ENCODE measurements at places on chromosomes 11 and 22. TPM values are rescaled to one million over a fixed set of nuclear protein-coding genes. Genes with fewer than 3 reads are reported as not detected.

- no peak for DNase-seq
These were observed 735.5 kb downstream of the KCNA4 start for GRCh38 chr11:29281271-29281777.

GRCh38 chr11:13221722-13222121, 55.9 kb upstream of the BMAL1 start:
- DNase-seq = no peak

DNA sequence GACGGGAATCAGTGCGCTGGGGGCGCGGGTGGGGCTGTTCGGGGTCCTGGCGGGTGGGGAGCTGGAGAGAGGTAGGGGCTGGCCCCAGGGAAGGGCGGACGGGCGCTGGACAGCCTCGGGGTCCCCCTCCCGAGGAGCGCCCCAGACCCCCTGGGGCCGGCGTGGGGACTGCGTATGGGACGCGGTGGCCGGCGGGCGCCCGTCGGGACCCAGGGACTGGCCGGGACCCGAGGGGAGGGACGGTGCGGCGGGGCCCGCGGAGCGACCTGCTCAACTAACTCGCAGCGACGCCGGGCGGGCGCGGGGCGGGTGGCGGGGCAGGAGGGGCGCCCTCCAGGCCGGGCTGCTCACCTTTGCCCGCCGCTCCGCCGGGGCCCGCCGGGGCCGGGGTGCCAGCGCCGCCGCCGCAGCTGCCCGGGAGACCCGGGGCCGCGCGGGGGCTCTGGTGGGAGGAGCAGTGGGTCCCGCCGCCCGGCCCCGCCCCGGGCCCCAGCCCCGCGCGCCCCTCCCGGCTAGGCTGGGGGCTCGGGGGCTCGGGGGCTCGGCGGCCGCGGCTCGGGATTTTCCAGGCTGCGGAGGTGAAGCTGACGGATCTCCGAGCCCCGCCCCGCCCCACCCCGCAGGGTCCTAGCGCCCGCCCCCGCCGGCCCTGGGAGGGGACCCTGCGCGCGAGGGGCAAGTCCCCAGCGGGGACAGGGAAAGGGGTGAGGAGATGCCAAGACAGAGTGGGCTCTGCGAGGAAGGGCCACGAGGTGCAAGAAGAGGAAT, 12.3 kb downstream of the STARD10 start:
- peak; percentile 51 for DNase-seq

- peak; percentile 32 for DNase-seq
These were observed 10.0 kb downstream of the OR51L1 start for GRCh38 chr11:5004424-5005274.

DNA sequence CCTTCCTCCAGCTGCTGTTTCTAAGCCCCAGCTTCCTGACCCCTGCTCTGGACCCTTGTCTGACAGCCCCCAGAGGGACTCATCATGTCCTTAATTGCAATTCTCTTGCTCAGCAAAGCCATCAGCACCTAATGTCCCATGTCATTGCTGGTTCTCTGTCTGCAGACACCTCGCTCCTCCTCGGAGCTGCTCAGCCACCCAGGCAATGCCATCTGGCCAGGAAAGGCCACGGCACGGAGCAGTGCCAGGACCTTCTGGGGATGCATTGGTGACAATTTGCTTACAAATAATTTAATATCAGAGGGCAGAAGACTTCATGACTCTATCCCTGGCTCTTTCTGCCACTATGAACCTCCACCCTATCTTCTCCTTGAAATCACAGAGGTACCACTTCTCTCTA, 107.0 kb upstream of the THY1 start:
- DNase-seq = no peak

DNA sequence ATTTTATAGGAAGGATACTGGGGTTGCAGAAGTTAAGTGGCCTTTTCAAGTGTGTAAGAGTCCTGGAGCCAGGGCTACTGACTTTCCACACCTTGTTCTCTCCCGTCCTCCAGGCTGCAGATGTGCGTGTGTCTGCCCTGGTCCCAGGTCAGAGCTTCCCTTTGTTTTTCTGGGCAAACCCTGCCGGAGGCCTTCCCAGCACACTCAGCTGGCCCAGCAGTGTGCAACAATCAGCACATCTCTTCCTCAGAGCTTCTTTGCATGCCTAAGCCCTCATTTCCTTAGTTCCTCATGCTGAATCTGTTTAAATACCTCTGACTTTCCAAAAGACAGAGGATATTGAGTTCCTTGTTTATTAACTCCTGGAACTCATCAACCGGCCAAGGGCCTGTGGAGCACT, 80.6 kb downstream of the KCNJ1 start:
- DNase-seq = no peak

DNA sequence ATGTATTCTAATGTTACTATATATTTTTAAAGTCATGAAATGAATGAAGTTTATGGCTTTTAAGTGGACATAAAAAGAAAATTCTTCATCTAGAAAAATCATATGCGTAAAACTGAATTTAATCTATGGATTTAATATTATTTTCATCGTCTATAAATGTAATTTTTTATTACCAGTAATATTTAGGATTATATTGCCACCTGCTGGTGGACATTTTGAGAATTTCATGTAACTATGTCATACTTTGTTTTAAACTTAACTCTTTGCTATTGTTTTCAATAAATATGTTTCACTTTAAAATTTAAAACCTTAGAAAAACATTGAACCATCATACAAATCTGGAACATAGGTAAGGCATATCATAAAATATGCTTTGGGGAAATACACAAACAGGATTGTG, 66.5 kb upstream of the CEP126 start:
- no peak for DNase-seq

DNA sequence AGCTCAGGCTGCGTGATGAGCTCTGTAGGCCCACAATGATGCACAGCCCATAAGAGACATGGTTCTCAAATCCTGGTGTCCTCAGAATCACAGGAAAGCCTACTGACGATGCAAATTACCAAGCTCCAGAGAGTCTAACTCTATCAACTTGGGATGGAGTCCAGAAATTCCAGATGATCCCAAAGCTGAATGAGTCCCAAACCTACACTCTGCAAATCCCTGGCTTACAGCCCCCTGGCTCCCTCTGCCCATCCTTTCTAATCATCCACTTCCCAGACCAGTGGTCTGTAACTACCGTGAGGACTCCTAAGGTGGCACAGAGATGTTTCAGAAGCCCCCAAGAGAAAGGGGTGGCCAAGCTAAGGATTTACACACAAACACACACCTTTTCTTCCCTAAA, 13.5 kb downstream of the ARFGAP2 start:
- DNase-seq = no peak

DNA sequence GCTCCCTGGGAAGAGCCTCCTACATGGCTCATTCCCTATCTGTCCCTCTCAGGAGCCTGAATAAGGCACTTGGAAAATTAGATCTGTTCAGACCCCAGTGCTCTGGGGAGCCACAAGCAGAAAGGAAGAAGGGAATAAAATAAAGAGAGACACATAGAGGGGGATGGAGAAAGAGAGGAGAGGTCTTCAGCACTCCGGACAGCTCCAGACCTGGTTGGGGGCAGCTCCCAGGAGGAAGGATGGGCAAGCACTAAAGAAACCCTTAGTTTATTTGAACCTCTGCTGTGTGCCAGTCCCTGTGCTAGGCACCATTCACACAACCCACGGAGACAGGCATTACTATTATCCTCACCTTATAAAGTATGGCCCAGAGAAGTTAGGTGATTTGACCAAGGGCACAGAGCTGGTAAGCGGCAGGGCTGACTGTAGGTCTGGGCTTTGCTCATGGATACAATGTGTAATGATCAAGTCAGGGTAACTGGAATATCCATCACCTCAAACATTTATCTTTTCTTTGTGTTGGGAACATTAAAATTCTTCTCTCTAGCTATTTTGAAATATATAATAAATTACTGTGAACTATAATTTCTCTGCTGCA, 53.7 kb upstream of the LRRC32 start:
- DNase-seq = no peak

SLC25A18 gene
- not detected for total RNA-seq

DNA sequence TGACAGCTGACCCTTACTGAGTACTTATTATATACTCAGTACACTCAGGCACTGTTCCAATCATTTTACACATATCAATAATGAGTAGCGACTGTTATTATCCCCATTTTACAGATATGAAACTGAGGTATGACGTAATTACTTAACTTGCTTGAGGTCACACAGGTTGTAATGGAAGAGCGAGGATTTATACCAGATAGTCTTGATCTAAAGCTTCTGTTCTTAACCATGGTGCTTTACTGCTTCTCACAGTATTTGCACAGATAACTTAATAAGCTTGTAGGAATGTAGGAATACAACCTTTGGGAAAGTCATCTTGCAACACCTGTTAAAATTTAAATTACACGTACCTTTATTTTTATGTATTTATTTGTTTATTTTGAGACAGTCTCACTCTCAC, 31.7 kb upstream of the TMEM135 start:
- no peak for DNase-seq

- no peak for DNase-seq
These were observed 11.3 kb upstream of the SMIM38 start for GRCh38 chr11:69144316-69145049.

- DNase-seq = no peak
These were observed 299.3 kb downstream of the NXPE2 start for GRCh38 chr11:114977651-114978050.

ENTHD1 gene
- total RNA-seq = 0.11 TPM

- no peak for DNase-seq
These were observed 627.3 kb upstream of the KIRREL3 start for GRCh38 chr11:127627629-127628457.

DNA sequence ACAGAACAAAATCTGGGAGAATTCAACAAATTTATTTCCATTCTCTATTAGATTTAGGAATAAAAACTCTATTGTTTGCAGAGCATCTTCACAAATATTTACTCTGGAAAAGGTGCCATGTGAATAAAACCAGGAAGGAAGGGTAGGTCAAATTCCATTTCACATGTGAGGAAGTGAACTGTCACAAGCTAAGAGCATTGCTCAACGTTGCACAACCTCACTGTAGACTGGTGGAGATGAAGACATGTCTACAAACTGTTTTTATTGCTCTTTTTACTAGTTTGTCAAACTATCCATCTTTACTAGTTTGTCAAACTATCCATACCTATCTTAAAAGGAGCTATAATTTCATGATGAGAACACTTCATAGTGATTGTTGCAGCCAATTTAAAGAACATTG, 236.4 kb downstream of the CNTN5 start:
- DNase-seq = no peak

DNA sequence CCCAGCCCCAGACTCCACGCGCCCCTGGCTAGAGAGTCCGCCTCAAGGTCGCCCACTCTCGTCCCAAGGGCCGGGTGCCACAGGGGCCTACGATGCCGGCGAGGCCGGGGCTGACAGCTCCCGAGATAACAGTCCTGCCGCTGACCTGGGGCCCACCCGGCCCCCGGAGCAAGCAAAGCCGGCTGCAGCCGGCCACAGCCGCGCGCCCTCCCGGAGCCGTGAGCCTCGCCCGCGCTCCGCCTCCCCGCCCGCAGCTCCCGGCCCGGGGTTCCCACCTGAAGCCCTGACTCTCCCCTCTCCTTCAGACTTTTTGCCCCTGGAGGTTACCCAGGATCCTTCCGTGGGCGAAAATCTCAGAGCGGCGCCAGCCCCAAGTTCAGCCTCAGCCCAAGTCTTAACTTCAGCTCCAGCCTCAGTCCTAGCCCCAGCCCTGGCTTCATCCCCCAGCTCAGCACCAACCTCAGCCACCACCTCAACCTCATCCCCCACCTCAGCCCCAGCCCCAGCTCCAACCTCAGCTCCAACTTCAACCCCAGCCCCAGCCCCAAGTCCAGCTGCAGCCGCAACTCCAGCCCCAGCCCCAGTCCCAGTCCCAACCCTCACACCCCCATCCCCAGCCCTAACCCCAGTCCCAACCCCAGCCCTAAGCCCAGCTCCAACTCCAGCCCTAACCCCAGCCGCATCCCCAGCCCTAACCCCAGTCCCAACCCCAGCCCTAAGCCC, 1.7 kb downstream of the KLHDC7B start:
- no peak for DNase-seq

GRCh38 chr22:31901388-31902137, 42.8 kb upstream of the YWHAH start:
- no peak for DNase-seq

DNA sequence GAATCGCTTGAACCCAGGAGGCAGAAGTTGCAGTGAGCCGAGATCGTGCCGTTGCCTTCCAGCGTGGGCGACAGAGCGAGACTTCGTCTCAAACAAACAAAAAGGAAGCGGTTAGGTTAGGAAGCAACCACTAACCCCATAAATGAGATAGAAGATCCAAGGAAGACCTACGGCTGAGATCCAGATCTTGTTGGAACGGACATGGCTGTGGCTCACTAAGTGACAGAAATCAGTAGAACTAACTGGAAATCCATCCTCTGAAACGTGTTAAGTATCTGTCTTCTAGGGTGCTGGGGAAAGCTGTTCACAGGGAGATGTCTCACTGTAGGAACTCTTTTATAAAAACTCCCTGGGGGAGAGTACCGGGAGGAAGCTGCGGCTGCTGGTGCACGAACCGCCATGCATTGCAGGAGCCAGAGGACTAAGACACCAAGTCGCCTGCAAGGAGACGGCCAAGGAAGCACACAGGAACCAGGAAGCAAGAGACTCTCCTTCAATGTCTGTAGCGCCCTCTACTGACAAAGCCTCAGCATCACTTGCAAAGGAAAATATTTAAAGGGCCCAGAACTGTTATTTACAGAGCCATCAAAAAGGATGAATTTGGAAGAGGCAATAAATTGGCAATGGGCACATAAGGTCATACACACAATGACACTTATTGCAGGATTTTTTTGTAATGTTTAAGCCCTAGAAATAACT, 16.9 kb upstream of the SPTY2D1 start:
- DNase-seq = peak; percentile 65

RAB39A gene
- not detected for total RNA-seq

TPBGL gene
- total RNA-seq = 0.13 TPM

DNA sequence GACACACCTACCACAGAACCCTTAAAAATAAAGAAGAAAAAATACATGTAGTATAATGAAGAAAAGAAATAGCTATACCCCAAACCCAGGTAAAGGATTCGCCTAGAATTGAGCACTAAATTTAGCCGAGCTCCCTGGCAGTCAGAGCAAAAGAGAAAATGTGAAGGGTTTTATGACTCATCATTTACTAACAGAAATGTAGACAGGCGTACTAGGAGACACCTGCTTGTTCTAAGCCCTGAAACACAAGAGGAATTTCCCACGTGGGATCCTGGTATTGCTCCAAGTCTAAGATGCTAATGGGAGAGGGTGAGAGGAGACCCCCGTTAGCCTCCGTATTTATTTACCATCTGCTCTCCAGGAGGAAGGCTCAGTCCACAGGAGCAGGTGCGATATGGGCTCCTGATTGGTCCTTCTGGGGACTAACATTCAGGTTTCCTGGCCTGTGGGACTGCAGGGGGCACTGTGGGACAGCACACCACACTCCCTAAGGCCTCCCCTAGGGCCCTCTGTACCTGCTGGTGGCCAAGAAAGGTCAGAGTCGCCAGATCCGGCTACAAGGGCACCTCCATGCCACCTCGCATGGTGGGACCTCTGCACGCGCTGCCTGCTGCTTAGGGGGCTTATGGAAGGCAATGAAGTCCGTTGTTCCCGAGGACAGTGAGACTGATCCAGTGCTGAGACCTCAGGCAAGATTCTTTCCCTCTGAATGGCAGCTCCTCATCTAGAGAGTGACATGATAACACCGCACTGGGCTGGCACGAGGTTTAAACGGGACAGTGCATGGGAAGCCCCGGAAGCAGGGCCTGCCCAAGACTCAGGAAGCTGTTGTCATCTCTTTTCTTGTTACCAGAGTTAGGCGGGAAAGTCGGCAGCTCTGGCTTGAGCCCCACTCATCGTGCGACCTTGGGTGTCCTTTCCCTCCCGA, 25.8 kb downstream of the KCNC1 start:
- DNase-seq = peak; percentile 47

- no peak for DNase-seq
These were observed 28.5 kb upstream of the CSNK2A3 start for GRCh38 chr11:11381471-11382105.

GRCh38 chr22:37749831-37750595, 53.2 kb downstream of the TRIOBP start:
- no peak for DNase-seq

- DNase-seq = no peak
These were observed 221.3 kb downstream of the CADM1 start for GRCh38 chr11:115282923-115283322.

NEFH gene
- 4.7 TPM for total RNA-seq
